COR-L47 (cell line): ENCODE measurements at places on chromosomes 5 and 9.

DNA sequence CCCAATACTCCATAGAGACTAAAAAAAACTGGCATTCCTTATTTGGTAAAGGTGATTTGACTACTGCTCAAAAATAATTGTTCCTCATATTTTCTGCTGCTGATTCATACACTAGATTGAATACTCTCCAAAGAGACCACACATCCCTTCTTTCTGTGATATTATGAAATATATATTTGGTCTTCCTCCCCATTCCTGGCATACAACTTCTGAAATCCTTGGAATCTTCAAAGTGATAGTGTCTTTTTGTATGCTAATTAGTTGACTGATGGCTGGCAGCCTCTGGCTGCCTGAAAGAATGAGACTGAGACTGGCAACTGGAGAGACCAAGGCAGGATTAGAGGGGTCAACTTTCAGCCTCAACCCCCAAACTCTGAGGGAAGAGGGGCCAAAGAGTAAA, 348.0 kb upstream of the RFX3 start:
- no peak for DNase-seq

- no peak for DNase-seq
Measured at GRCh38 chr5:113223831-113224604, 210.8 kb downstream of the TSSK1B start.

GRCh38 chr9:135280666-135281065, 193.2 kb downstream of the OLFM1 start:
- no peak for DNase-seq

DNA sequence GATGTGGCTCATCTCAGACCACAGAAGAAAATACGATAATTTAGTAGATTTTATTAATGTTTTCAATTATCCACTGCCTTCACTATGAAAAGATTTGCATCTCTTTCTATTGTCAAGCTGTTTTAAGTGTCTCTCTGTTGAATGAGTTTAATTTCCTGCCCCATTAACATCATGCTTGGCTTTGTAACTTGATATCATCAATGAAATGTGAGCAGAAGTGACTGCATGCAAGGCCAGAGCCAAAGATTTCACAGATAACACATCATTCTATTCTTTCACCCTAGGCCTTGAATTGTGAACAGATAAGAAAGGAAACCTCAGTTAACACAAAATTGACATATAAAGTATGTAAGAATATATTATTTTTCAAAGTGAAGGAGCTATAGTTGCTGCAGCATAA, 986.4 kb upstream of the CDH18 start:
- peak; percentile 53 for DNase-seq
